ENCODE measurements at places on chromosomes 7 and 10.

GRCh38 chr7:111012149-111012548 lies 78.8 kb upstream of the LRRN3 start:
- DNase-seq, result no peak

DNA sequence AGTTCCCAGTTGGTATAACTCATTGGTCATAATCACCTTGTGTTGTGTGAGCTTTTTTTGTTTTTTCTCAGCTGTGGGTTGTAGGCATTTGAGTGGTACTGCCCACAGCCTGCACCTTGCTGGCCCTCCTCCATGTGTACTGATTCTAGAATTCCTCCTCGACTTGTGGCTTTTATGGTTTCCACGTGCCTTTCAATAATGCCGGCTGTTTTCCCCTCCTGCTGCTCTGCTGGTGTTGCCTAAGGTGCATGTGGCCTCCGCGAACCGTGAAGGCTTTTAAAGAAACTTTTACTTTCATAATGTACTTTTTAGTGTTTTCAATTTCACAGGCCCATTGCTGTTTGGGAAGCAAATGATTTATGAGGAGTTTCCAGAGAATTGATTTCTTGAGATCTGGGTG lies 518.0 kb downstream of the REEP3 start:
- DNase-seq, result no peak

GRCh38 chr10:86964061-86964846 lies 4.0 kb upstream of the ADIRF start:
- DNase-seq, result no peak

DNA sequence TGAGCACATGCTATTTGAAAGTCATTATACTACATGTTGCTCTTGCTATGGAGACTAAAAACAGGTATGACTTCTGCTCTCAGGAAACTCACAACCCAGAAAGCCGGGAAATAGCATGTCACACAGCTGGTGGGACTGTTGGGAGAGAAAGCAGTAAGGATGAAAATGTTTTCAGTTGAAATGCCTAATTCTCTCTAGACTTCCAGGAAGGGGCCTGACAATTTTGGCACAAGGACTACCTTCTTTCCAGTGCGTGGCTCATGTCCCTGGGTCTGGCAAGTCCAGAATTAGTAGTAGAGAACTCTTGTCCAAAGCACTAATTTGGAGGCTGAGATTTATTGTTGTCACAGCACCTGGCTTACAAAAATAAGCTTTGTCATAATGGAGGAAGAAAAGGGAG lies 567.6 kb downstream of the LRMDA start:
- no peak for DNase-seq

DNA sequence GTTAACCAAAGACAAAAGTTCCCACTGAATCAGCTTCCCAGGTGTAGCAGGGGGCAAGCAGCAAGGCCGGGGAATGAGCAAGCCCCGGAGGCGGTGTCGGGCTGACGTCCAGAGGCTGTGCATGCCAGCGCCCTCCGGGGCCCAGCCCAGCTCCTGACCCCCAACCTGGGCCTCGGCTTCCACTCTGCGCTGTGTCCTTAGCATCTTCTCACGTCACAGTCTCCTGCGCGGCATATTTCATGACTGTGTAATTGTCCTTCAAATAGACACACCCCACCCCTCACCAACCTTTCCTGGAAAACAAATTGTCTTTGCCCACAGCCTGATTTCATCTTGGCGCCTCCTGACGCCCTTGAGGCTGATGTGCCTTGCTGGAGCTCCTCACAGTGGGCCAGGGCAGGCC lies 133.5 kb downstream of the RGS10 start:
- no peak for DNase-seq

DNA sequence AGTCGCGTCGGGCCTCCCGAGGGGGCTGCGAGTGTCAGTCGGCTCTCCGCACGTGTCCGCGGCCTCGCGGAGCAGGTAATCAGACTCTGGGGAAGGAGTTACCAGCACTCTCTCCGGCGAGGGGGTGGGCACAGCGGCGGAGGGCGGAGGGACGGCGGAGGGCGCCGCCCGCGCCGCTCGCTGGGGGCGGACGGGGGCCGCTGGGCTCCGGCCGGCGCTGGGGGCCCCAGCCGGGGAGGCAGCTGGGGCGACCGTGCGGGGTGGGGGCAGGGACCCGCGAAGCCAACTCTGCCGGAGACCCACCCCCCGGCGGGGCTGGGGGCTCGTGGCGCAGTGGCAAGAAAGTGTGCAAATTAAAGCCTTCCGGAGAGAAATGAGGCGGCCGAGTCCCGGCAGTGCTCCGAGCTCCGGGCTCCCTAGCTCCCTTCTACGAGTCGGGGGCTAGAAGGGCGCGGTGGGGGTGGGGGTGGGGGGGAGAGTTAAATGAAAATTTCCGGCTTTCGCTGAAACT lies at the start of gene CDK6:
TSS of gene CDK6 (minus strand) at position 85 of the 511 bp plus-strand sequence. CDS start 3,250 bp downstream, outside the sequence.
- peak; percentile 85 for DNase-seq

GRCh38 chr7:96591159-96591899 lies 118.3 kb downstream of the SEM1 start:
- DNase-seq, result no peak

DNA sequence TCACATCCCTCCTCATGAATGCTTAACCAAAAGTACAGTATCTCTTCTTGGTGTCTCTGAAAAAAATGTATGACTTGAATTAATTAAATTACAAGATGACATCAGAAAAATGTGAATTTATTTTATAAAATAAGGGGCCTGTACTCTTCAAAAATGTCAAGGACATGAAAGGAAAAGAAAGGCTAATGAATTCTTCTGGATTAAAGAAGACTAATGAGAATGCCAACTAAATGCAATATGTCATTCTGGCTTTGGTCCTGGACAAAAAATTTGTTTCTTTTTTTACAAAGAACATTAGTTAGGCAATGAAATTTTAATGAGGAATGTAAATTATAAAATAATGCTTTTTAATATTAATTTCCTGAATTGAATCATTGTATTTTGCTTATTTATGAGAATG lies 1125.7 kb downstream of the DNAJB9 start:
- no peak for DNase-seq

DNA sequence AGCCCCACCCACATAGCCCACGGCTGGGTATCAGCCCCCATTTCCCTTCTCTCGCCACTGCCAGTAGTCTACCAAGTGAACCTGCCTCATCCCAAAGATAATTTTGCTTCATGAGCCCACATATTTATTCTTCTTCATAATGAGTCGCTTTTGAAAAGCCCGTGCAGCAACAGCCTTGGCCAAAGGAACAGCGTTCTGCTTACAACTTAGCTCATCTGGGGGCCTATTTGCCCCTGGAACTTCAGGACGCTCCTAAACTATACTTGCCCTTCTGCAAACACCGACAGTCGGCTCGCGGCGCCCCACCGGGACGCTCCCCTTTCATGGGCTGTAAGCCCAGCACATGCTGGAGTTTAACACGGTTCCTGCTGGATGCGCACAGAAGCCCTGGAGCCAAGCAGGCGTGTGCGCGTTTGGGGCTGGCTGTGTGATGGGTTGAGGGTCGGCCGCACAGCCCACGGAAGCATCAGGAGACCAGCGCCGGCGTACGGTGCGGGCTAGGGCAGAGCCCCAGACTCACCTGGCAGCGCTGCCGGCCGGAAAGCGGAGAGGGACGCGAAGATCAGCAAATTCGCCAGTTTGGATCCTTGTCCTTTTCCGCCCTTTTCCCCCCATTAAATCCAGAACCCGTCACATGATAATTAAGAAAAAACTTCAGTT lies 370 bp downstream of the TMEM60 start:
- no peak for DNase-seq

- no peak for DNase-seq
Measured at GRCh38 chr10:45526309-45526905, 146.2 kb downstream of the ZFAND4 start.

DNA sequence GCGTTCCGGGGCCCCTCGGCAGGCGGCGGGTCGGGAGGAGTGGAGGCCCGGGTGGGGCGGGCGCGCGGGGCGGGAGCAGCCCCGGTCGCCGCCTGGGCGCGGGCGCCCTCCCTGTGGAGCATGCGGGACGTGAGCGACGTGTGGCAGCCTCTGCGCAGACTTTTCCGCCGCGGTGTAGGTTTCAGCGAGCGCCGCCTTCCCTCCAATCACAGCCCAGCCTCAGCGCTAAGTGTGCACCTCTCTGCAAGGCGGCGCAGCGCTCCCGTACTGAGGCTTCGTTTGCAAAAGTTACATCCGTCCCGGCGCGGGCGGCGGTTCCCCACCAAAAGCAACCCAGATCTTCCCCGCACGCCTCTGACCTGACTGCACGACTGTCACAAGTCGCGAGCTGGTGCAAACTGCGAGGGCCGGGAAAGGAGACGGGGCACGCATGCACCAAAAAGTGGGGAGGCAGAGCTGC lies 1.2 kb upstream of the PFKFB3 start:
- peak; percentile 90 for DNase-seq

DNA sequence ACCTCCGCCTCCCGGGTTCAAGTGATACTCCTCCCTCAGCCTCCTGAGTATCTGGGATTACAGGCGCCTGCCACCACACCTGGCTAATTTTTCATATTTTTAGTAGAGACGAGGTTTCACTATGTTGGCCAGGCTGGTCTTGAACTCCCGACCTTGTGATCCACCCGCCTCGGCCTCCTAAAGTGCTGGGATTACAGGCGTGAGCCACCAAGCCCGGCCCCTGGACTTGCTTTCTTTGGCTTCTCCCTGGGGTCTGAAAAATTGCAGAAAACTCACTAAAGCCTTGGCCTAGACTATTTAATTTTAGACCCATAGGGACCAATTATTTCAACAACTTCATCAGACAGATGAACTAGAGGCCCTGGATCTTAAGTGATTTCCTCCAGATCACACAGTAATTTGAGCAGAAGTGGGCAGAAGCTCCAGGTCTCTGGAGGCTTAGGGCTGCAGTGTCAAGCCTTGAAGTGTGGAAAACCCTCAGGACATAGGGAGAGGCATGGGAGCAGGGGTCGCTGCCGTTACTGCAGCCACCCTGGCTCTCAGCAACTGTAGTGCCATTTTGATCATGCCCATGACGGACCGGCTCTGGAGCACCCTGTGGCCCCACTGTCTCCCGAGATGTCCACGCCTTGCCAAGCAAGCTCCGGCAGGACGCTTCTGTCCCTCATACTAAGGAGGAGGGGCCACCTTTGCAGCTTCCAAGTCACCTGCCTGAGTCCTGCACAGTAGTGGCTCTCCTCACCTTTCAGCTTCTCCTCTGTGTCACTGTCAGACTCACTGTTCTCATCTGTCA lies 72.4 kb downstream of the DENND2A start:
- DNase-seq, result no peak

DNA sequence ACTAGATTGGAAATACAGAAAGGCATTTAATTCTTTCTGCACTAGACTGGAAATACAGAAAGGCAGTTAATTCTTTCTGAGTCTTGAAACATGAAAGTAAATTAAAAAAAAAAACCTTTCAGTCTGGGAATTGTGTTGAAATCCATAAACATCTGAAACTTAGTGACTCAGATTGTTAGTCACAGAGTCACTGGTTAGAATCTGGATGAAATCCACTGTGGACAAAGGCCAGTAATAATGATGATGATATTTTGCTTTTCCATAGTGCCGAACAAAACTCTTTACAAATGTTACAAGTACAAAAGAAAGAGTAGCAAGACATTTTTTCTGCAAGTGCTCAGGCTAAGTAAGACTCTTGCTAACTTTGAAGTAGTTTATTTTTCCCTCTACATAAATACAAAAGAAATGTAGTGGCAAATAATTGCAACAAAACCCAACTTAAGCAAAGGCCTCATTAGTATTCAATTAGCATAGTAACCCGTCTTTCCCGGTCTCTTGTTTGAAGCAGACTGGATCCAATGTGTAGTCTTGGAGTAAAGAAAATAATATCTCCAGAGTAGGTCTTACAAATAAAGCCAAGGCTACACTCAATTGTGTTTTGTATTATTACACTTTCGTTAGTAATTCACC lies 5.8 kb upstream of the PRTFDC1 start:
- DNase-seq, result no peak

- no peak for DNase-seq
Measured at GRCh38 chr10:58439632-58440364, 54.6 kb downstream of the TFAM start.

DNA sequence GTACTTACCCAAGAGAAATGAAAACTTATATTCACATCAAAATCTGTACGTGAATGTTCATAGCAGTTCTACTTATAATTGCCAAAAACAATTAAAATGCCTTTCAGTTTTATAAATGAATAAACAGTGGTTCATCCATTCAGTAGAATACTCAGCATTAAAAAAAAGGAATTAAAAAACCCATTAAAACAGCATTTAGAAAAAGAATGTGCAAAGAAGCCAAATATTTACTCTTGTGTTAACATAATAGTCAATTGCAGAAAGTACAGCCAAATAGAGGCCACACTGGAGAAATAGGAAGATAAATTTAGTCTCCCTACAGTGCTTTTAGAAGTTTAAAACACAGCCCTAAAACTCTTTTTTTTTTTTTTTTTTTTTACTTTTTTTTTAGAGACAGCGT lies 54.6 kb downstream of the MYO3A start:
- no peak for DNase-seq

GRCh38 chr7:57305192-57305748 lies 144.7 kb upstream of the ZNF716 start:
- peak; percentile 29 for DNase-seq

DNA sequence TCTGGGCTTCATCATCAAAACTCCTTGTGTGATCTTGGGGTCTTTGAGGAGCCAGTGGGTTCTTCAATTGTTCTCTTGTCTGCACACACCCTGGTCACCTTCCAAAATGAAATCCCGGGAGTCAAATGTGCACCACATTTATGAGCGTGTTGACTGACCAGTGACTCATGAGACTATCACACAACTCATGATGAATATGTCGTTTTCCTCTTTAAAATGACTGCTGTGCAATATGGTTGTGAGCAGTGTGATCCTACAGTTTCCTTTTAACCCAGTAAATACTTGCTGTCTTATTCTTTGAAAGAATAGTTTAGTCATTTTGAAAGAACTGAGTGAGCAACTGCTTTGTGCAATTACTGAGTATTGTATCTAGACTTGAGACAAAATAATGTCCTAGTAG lies 149.2 kb downstream of the DYNC1I1 start:
- DNase-seq, result no peak
